Posterior cingulate gyrus (tissue), 11 donors: ENCODE measurements at places on chromosomes 1 and 21.

DNA sequence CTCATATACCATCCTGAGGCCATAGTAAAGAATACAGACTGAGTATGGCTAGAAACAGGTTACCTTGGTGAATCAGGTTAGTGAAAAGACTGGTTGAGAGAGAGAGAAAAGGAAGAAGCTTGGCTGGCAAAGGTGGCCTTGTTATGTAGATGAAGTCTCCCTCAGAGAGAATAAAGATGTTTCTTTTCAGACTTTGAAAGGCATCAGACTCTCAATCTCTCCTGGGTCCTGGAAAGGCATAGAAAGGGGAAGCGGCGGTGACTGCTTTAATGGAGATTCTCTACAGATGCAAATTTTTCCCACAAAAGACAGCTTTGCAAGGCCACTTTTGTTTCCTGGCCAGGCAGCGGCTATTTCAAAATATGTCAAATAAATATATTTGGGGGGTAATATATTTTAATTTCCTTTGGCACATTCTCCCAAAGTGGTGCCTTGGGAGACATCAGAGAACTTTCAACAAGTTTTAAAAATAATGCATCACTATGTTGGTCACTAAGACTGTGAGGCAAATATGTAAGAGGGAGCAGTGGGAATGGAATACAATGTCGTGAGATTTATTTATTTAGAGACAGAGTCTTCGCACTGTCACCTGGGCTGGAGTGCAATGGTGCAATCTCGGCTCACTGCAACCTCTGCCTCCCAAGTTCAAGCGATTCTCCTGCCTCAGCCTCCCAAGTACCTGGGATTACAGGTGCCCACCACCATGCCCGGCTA lies 46.1 kb downstream of the NPHS2 start:
- DNase-seq, result no peak

GRCh38 chr1:244356376-244356775 lies 95.3 kb downstream of the ADSS2 start:
- DNase-seq, result no peak

DNA sequence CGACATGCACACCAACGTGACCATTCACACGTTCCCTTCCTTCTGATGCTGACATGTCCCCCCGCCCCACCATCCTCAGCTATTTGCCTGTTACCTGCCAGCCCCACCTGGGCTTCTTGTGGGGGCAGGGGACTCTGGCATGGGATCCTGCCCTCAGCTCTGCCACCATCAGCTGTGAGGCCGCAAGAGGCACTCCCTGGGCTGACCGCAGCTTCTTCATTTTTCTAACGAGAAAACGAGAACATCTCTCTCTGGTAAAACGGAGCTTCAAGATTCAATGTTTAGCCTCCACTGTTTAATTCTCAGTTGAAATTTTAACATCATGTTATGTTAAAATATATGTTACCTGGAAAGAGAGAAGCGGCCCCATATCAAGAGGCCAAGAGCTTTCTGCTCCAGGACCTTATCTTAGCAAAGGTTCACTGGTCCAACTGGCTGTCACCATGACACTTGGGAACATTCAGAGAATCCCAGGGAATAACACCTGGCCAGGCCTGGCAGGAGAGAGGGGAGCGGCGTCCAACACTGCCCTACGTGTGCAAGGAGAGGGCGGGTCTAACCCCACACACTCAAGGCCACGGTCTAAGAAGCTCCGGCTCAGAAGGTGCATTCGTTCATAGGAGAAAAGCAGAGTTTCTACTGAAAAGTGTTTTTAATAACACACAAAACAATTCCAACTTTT lies 51.3 kb downstream of the HLCS start:
- no peak for DNase-seq

GRCh38 chr1:21508580-21509350 lies 458 bp upstream of the ALPL start:
- DNase-seq, result no peak

- peak; percentile 38 for DNase-seq
These were observed 759 bp downstream of the AHCTF1 start for GRCh38 chr1:246930830-246931548.

- no peak for DNase-seq
These were observed 363.6 kb downstream of the PBX1 start for GRCh38 chr1:164922585-164922984.

DNA sequence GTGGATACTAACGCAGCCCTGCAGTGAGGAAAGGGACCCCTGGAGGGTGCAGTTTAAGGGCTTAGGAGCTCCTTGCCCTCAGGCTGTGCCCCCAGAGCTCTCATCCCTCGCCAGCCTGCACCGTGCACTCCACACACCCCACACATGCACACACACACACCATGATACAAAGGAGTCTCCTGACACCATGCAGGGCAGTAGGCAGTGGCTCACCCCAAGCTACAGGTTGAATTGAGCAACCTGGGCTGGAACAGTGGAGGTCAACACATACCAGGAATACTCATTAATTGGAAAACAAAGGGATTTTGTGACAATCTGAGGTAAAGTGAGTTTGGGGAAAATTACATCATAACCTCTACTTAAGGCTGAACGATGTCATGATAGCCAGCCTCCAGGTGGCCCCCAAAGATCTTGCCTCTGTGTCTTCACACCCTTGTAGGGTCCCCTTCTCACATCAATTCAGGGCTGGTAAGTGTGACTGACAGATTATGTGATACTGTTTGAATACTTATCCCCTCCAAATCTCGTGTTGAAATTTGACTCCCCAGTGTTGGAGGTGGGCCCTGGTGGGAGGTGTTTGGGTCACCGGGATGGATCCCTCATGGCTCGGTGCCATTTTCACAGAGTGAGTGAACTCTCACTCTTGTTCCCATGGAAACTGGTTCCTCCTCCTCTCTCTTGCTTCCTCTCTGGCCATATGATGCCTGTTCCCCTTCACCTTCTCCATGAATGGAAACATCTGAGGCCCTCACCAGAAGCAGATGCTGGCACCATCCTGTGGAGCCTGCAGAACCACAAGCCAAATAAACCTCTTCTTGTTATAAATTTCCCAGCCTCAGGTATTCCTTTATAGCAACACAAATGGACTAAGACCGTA lies 111.0 kb upstream of the RAB4A start:
- no peak for DNase-seq

GRCh38 chr1:115340879-115341278 lies 2.8 kb upstream of the NGF start:
- no peak for DNase-seq

DNA sequence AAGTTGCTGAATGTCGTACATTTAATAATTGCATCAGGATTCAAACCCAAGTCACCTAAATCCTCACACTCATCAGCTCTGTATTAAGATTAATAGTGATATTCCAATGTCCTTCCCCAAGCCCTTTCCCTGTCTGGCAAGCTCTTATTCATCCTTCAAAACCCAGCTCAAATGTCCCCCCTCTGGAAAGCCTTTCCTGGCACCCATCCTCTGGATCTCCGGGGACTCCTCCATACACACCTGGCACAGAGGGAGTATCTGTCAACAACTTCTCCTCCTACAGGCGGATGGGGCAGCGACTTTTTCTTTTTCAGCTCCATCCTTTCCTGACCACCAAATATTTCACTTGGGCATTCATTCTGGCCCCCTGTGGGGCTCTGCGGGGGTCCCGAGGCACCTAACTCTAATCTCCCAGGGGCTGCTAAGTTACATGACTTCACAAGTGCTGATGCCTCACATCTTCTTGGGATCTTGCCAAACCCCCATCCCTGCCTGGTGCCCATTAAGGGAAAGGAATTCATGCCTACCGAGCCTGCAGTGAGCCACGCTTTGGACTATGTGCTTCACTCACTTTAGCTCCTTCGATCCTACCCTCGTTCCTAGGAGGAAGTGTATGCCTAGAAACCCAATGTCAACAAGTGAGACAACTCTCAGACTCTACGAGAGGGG lies 15.2 kb downstream of the TINAGL1 start:
- no peak for DNase-seq

GRCh38 chr1:170284016-170284415 lies 138.3 kb downstream of the NTMT2 start:
- DNase-seq, result no peak

- no peak for DNase-seq
These were observed 382.0 kb upstream of the PROX1 start for GRCh38 chr1:213605732-213606131.

GRCh38 chr1:217539510-217539909 lies 91.4 kb downstream of the GPATCH2 start:
- no peak for DNase-seq

GRCh38 chr21:44583800-44584147 lies 3.4 kb upstream of the KRTAP10-5 start:
- no peak for DNase-seq

- no peak for DNase-seq
These were observed 45.5 kb downstream of the HUNK start for GRCh38 chr21:31918250-31918775.

- DNase-seq, result no peak
These were observed 124.6 kb downstream of the NRDC start for GRCh38 chr1:51753969-51754368.

DNA sequence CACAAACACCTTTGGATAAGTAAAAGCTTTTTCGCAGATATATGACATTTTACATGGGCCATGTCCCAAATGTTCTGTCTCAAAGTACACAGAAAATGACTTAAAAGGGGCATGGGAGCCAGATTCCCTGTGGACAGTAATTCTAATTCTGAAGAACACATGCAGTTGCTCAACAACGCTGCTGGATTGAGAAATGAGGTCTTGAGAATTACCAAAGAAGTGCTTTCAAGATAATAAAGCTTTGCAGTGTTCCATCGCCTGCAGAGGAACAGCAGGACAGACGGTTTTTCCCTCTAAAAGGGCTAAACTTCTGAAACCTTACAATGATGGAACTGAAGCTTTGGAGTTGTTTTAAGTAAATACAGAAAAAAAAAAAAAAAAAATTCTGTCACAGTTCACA lies 55.3 kb upstream of the HSPA13 start:
- DNase-seq, result no peak

DNA sequence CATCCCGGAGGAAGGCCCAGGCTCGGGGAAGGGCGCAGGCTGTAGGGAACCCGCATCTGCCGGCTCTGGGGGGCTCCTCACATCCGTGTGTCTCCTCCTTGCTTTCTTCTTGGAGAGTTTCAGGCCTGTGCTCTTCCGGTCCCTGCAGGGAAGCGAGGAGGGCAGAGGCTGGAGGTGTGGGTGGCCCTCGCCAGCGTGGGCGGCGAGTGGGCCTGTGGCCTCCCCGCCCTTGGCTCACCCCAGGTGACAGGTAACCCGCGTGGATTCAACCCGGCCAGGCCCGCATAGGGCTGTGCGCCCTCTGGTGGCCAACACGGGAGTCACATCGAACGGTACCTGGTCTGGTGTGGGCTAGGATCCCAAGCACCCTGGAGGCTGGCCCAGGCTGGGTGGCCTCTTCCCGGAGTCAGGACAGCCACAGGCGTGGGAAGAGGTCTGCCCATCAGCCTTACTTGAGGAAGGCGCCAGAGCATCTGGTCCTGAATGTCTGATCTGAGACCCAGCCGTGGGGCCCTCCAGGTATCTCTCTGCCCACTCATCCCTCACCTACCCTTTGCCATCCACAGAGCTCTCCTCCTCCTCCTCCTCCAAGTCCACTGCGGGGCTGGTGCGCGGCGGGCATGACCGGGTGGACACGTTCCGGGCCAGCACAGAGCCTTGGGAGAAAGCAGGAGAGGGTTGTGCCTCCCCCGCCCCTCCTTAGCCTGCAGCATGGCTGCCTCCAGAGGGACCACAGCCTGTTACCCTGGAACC lies 9.6 kb upstream of the TNFRSF25 start:
- peak; percentile 58 for DNase-seq

GRCh38 chr21:44724196-44724595 lies 12.8 kb upstream of the TSPEAR start:
- DNase-seq, result no peak

DNA sequence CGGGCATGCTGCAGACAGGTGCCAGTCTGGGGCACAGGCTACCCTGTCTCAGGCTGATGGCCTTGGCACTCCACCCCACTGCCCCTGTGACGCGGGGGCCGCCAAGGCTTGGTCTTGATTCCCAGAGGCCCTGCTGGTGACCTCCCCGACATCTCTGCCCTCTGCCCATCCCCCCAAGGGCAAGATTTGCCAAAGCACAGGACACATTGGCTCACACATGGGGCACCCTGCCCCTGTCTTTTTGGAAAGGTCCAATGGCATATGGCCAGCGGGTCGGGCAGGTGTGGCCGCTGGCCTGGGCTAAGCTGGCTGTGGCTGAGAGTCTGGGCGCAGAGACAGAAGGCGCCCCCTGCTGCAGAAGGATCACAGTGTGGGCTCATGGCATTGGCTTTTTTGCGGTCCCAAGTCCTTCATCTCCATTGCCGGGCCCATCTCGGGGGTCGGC lies 4.6 kb downstream of the MIB2 start:
- no peak for DNase-seq

DNA sequence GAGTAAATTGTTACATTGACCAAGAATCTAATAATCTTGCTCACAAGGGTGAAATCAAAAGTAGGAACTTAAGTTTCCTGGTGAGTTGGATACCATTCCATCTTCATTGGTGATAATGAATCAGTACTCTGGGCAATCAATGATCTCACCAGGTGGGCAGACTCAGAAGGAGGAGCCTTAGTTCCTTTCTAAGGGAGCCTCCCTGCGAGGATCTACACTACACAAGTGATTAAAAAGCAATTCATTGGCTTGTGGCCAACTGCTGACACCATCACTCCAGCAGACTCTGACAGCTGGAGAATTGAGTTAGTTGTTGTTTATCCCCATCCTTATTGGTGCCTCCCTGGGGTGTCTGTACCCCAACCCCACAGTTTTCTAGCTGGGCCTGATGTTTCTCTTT lies 84.1 kb upstream of the VANGL1 start:
- DNase-seq, result no peak

DNA sequence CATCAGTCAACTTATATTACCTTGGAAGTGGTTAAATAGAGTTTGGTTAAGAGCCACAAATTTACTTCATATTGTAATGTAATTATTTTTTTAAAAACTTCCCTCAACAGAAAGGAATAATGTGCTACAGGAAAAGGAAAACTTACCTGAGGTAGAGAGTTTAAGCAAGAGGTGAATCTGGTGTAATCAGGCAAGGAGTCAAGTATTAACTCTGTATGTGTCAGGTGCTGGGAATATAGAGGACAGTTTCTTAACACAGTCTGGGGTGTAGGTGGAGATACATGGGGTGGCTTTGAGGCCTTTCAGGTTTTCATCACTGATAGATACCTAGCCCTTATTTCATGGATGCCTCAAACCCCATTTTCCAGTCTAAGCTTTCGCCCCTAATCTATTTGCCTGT lies 25.9 kb upstream of the MYOCOS start:
- no peak for DNase-seq

DNA sequence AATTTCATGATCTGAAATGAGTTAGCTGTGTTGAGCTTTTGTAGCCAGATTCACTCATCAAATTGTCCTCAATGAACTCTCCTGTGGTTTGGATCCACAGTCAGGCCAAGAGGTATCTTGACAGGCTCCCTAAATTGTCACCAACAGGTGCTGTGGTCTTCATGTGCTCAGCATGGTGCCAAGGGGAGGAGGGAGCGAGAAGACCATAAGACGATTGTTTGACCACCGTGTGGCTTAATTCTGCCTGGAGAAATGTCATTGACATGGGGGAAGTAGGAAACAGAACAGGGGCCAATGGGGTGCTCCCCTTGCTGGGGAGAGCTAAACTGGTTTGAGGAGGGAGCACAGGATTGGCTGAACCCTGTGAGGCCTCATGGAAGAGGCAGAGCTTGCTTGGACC lies 219.3 kb downstream of the KCNJ6 start:
- DNase-seq, result no peak

GRCh38 chr1:88973520-88974137 lies 18.8 kb downstream of the KYAT3 start:
- DNase-seq, result no peak
